ENCODE measurements at places on chromosomes 12 and 14.
A peak's percentile ranks its signal among the peaks of the same experiment; 100 is the strongest.

- DNase-seq = no peak
These were observed 450.5 kb upstream of the FAR2 start for GRCh38 chr12:28698553-28698952.

DNA sequence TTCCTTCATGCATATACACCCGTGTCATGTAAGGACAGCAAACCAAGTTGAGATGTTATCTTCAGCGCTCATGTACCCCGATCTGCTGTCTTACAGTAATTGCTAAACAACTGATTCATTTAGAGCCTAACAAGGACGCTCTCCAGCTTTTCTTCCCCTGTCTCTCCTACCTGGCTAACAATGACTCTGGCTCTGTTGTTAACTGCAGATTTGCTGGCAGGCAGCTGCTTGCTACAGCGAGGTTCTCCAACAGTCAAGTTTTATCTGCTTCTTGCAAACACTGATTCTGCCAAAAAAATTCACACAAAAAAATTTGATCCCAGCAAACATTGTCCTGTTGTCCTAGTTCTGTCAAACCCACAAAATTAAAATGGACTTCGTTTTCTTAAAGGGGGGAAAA is 101.6 kb downstream of the OTX2 start:
- DNase-seq = no peak

DNA sequence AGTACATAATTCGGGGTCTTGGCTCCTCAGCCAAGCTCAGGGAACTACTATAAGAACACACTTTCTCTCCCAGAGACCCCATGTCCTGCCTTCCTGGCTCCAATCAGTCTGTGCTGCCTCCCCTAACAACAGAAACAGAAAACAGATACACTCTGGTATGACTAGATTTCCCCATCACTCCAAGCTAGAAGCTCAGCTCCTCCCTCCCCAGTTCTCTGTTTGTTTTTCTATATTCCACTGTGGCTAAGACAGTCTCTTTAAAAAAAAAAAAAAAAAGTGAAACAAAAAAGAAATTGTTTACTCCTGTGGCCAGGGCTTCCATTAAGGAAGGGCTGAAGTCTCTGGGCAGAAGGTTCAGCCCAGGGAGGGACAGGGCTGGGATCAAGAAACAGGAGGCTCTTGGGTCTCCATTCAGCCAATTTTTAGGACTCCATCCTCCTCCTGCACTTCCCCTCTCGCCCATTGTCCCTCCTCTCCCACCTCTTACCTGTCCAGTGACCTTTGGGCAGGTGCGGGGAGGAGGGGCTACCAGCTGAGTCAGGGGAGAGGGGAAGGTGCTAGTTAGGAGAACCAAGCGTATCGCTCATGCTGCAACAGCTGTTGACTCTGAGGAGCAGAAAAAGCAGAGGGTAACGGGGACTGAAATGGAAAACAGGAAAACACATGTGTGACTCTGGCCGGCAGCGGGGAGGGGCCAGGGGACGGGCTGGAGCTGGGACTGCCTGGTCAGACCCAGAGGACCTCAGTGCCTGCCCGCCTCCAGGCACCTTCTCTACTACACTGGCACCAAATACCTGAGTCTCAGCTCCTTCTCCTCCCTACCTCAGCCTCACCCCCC is 4.1 kb upstream of the SLC7A7 start:
- no peak for DNase-seq

DNA sequence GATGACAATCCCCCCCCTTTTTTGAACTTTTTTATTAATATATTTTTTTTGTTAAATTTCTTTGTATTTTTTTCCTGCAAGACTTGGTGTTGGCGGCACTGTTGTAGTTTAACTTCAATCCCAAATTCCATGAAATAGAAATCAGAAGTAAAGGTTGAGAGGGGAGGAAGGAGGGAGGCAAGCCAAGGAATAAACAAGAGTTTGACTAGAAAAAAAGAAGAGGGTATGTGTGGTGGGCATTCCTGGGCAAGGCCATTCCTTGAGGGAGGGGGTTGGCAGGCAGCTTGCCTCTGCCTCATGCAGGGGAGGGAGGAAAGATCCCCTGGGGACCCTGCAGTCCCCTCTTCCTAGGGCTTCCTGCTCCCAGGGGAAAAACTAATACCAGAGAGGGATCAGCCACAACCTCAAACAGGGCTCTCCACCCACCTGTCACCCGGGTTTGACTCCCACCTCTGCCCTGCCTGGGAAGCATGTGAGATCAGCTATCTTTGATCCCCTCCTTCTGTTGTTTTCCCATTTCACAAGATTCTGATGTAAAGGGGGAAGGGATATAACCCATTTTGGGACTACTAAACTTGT is 519 bp upstream of the AP1G2 start:
- DNase-seq = no peak

DNA sequence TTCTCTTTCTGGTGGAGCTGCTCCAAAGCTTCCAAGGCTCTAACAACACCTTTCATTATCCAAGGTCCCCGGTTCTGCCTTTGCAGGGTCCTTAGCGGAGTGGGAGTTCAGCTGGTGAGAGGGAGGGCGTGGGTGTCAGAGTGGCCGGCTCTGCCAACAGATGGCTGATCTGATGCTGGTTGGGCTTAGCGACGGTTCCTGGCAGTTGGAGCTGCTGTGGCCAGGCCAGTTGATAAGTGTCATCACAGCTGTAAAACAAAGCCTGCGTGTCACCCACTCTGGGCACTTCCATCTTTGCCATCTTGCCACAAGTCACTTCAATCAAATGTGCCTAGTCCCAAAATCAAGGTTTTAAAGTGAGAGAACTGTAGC is 36.3 kb downstream of the RIN3 start:
- DNase-seq = no peak

GRCh38 chr12:39440101-39440500 is 2.8 kb downstream of the KIF21A start:
- DNase-seq = no peak

DNA sequence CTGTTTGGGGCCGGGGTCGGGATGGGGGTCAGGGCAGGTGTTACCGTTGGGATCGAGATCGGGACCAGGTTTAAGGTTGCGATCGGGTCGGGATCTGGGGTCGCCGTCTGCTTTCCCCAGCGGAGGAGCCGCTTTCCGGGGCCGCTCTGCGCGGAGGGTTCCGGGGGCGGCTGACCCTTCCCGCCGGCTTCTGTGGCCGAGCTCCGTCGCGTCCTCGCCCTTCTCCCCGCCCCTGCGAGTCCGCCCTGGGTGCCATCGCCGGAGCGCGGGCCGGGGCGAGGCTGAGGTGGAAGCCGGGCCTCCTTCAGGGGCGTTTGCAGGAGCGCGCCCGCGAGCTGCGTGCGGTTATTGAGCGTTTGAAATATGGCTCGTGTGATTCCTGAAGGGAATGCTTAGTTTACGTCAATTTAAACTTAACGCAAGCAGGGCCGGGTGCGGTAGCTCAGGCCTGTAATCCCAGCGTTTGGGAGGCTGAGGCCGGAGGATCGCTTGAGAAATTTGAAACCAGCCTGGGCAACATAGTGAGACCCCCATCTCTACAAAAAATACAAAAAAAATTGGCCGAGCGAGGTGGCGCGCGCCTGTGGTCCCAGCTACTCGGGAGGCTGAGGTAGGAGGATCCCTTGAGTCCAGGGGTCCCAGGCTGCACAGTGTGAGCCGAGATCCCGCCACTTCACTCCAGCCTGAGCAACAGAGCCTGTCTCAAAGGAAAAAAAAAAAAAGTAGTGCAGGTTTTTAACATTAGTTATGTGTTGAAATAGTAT is 620 bp downstream of the PGAM5 start:
- no peak for DNase-seq

DNA sequence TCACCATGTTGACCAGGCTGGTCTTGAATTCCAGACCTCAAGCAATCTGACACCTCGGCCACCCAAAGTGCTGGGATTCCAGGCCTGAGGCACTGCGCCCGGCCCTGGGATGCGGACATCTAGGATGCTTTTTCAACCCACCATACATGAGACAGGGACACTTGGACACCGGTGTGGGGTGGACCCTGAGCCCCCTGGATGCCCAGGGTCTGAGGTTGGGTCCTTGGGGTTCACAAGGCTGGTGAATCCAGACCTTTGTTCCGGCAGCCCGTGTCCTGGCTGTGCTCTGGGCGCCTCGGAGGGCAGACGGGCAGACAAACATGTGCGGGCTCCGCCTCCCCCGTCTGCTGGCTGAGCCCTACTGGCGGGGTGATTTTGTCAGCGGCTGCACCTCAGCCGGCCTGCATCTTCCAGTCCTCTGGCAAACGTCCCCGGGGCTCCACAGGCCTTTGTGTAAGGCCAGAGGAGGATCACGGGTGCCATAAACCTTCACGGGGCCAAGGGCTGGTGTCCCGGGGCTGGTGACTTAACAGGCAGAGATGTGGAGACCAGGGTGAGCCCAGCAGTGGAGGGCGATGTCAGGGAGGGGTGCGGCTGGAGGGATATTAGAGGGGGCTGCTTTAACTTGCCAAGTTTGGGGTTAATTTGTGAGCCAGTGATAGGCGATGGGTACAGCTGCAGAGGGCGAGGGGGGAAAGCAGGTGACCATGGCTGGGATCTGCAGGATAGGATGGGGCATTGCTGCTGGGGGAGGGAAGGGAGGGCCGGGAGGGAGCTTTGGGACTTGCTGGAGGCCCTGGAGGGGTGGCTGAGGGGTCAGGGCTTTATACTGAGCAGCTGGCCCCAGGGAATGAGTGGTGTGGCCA is 5.8 kb downstream of the ASPG start:
- no peak for DNase-seq

DNA sequence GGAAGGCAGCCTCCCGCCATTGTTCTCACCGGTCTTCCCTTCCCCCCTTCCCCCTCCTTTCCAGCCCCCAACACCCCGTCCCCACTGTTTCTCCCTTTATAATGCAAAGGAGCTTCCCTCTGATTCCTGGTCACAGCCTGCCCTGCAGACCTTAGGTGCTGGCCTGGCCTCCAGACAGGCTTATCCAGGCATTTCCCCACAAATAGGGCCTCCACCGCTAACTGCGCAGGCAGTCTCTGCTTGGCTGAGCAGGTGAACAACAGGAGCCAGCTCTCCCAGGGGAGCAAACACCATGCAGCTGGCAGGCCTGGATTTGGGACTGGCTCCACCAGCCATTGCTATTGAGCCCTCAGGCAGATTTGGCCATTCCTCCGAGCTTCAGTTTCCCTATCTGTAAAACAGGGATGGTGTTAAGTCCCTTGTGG is 46.0 kb downstream of the SMIM41 start:
- peak; percentile 52 for DNase-seq

Data from NCI-H1436 (cell line).